ENCODE measurements at places on chromosomes 3 and 15.

- no peak for DNase-seq
Measured at GRCh38 chr3:179688850-179689249, 36.0 kb downstream of the USP13 start.

GRCh38 chr15:64162478-64162868, 349 bp downstream of the PPIB start:
- DNase-seq: no peak

- DNase-seq: no peak
Measured at GRCh38 chr3:197196192-197196591, 102.2 kb downstream of the DLG1 start.

- DNase-seq: no peak
Measured at GRCh38 chr15:57227899-57228298, 148.4 kb upstream of the CGNL1 start.

GRCh38 chr3:13530241-13531009, 18.5 kb upstream of the FBLN2 start:
- DNase-seq: no peak

DNA sequence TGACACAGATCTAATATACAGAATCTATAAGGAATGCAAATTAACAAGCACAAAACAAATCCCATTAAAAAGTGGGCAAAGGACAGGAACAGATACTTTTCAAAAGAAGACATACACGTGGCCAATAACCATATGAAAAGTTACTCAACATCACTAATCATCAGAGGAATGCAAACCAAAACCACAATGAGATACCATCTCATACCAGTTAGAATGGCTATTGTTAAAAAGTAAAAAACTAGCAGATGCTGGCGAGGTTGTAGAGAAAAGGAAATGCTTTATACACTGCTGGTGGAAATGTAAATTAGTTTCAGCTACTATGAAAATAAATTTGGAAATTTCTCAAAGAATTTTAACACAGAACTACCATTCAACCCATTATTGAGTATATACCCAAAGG, 50.7 kb downstream of the ADAMTS17 start:
- DNase-seq: no peak
